ENCODE measurements at places on chromosomes 11 and 22. TPM values are rescaled to one million over a fixed set of nuclear protein-coding genes. Genes with fewer than 3 reads are reported as not detected.

The NAV2 gene
- total RNA-seq: 11.9 TPM

The CCDC116 gene
- 0.54 TPM for total RNA-seq

The CRYAB gene
- total RNA-seq: 104 TPM

The SLC22A9 gene
- total RNA-seq: not detected

The MS4A3 gene
- total RNA-seq: not detected

The LMF2 gene
- total RNA-seq: 124 TPM

Data from GM23248 (cell line).